NK-92 treated with Interleukin-12 subunit alpha and Interleukin-12 subunit beta, amount 100 ng/mL, for 24 hours (cell line): ENCODE measurements at places on chromosomes 3 and 15.

- no peak for DNase-seq
Measured at GRCh38 chr15:80693682-80694610, 1.2 kb upstream of the ABHD17C start.

- no peak for DNase-seq
Measured at GRCh38 chr3:21330293-21330692, 420.7 kb downstream of the ZNF385D start.

DNA sequence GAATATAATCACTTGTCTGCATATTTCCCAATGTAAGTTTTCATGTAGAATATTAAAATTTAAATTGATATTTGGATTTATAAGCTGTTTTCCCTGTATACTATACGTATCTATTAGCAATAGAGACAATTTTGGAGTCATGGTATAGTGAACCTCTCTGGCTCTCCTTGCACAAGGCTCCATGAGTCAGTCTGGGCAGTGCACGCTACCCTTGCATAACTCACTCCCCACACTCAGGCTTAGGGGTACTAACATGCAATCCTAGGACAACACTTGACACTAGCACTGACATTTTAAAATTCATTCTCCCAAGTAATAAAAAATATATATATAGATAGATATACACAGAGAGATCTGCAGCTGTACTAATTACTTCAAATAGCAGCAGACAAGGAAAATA, 39.2 kb downstream of the SLC24A1 start:
- DNase-seq: no peak

- DNase-seq: no peak
Measured at GRCh38 chr3:25257026-25257425, 171.0 kb upstream of the RARB start.

- no peak for DNase-seq
Measured at GRCh38 chr15:40343512-40343911, 2.8 kb upstream of the CCDC9B start.

- no peak for DNase-seq
Measured at GRCh38 chr3:157110761-157111278, 49.1 kb downstream of the CCNL1 start.

DNA sequence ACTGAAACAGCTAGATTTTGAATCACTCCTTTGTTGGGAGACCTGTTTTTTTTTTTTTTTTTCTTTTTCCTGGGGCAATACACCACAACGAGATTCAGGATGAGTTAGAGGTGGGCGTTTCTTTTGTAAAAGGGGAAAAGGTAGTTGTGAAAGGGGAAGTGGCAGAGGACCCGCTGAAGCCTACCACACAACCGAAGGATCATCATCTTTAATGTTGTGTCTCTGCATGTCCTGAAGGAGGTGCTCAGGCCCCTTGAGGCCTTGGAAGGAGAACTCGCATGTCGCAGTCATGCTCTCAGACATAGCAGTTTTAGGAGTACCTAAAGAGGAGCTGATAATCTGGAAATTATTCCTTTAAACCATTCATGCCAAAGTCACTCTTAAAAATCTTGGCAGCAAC, 137.9 kb upstream of the LRIG1 start:
- no peak for DNase-seq

DNA sequence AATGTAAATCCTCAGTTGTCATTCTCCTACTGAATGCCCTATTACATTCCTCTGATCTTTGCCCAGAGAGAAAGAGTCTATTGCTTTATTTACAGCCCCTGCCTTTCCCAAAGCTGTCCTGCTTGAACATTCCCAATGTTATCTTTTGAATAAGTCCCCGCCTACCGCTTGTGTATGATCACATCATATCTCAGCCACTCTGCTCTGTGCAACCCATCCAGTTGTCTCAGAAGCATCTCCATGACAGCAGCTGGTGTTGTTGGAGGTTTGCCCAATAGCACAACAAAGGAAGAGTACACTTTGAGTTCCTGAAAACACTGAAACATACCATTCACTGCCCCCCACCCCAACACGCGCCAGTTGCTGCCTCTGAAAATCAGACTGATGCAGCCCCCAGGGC, 22.0 kb upstream of the FAM3D start:
- DNase-seq: no peak

DNA sequence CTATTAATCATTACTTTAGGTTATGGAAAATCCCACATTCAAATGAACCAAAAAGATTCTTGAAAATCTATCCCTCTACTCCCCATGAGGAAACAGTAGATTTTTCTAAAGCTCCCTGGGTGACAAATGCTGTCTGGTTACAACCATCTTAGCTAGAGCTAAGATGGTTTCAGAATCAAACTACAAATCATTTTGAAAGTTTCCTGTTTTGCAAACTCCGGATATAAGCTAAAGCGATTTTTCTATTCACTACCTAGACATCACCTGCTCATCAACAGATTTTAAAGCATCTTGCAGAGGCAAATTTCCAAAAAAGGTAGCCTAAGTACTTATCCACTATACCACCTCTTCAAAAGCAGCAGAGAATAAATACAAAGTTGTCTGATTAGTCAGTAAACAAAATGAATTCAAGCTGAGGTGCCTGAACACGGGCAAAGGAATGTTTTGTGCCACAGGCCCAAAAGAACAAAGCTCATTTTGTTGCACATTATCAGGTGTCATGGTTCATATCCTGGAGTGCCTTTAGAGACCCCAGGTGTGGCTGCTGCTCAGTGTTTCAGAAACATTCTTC, 204.9 kb downstream of the TNIK start:
- no peak for DNase-seq

DNA sequence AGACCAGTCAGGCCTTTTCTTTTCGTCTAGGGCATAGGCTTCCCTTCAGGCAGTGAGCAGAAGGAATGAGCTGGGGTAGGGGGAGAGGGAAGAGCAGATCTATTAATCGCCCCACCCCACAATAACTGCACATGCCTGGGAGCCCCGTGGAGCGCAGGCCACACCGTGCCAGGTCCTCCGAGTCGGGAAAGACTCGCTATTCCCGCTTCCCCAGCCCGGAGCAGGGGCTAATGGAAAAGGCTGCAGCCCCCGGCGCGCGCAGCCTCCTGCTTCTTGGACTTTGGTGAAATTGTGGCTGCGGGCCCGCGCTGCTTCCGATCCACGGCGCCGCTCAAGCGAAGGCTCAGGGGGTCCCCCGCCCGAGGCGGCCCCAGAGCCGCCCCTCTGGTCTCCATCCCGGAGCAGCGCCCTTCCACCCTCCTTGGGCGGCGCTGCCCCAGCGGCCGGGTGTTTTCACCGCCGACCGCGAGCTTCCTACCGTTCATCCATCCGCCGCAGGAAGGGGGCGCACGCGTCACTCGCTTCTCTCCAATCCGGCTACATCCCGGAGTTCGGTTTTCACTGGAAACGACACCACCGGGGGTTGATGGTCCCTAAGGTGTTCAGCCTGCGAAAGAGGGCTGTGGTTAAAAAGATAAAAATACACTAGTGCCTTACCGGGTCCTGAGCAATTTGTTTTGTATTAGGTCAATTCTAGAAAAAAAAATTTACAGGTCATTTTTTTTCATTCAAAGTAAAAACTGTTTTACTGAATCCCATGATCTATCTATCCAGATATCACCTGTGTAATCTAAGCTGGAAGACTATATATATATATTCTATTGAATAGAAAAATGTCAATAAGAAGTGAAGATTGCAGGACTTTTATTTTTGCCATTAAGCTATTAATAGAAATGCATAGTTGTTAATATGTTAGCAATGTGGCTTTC, 4.4 kb upstream of the SYNM start:
- DNase-seq: no peak

DNA sequence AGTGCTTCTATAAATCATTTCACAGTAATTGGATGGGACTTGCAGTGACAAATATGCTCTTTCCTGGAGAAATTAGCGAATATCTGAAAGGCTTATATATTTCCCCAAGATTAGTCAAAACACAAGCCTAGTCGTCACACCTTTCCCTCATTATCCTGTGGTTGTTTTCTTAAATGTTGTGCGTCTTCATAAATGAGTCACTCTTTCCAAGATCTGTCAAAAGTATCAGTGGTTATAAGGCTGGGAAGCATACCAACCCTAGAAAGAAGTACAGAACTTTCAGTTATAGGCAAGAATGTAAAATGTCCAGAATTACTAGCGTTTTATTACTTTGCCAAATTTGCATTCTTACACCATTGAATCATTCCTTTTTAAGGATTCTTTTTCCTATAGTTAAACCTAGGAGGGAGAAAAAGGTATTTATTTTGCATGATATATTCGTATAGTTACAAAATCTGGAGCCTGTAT, 33.6 kb downstream of the TMEM212 start:
- no peak for DNase-seq

GRCh38 chr3:98986073-98986472, 84.6 kb upstream of the DCBLD2 start:
- no peak for DNase-seq

GRCh38 chr3:54661151-54661550, 266.7 kb downstream of the LRTM1 start:
- DNase-seq: no peak

- no peak for DNase-seq
Measured at GRCh38 chr3:64509206-64509605, 178.6 kb downstream of the ADAMTS9 start.

- DNase-seq: no peak
Measured at GRCh38 chr3:152120601-152121269, 148.0 kb upstream of the MBNL1 start.

DNA sequence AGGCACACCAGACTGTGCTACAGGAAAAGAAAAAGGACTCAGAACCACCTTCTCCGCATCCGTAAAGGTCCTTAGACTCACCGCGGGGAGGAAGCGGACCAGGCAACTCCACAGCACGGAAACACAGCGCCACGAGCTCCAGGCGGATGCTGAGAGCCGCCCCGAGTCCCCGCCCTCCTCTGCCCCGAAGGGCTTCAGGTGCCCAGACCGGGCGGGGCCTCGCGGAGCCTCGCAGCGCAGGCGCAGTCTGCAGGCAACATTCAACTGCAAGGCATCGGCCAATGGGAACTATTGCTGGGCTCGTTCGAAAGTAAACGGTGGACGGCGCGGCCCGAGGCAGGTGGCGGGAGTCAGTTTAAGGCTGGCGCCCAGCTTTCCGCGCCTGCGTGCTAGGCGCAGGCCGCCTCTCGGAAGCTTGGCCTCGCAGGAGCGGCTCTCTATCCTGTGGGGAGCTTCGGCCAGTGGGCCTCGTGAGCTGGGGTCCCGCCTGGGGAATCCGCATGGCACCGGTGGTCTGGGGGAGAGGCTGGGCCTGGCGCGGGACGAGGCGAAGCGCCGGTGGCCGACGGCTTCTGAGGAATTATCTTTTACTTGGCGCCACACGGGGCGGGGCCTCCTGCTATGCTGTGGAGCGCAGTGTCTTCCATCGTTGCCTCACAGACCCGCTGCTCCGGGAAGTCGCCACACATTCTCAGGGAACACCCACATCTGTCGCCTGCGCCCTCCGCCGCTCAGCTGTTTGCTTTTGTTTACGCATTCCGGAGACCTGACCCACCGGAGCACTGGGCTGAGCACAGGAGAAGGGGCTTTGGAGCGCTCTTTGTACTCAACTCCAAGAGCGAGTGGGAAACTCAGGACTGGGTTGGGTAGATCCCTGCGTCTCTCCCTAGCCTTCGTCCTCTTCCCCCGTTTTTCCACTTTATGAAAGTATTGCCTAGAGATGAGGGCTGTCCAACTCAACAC, at the start of gene TRIM59:
TRIM59 (minus strand) TSS at position 151 of the 963 bp plus-strand sequence. CDS start 10,603 bp downstream, outside the sequence.
- peak; percentile 99 for DNase-seq

GRCh38 chr15:82802497-82802896, 3.4 kb downstream of the FSD2 start:
- DNase-seq: no peak

DNA sequence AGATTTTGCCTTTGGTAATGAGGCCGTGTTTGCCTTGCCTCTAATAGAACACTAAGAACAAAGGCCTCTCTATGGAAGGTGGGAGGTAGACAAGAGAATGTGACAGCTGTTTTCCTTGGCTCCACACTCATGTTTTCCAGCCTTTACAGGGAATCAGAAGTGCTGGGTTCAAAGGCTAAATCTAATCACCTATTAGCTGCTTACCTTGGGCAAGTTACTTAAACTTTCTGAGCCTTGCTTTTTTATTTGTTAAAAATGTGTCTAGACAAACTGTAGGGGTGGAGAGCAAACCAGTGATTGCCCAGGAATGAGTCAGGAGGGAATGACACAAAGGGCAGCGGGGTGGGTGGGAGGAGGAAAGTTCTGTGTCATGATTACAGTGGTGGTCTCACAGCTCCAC, 179.0 kb downstream of the P3H2 start:
- DNase-seq: no peak

GRCh38 chr3:178003756-178004155, 532.5 kb upstream of the KCNMB2 start:
- DNase-seq: no peak

DNA sequence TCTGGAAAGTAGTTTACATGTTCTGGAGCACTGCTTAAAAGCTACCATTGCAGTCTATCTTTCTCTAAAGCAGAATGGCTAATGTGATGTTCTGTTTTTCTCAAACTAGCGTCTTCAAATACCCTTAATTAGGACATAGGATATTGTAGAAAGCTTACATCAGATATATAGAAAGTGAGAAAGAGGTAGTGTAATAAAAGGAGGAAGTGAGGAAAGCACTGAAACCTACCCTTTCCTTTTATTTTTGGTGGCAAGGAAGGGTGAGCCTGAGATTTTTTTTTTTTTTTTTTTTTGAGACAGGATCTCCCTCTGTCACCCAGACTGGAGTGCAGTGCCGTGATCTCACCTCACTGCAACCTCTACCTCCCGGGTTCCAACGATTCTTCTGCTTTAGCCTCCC, 9.4 kb downstream of the SENP2 start:
- no peak for DNase-seq

GRCh38 chr3:64417816-64418215, 192.6 kb upstream of the PRICKLE2 start:
- DNase-seq: peak; percentile 78

DNA sequence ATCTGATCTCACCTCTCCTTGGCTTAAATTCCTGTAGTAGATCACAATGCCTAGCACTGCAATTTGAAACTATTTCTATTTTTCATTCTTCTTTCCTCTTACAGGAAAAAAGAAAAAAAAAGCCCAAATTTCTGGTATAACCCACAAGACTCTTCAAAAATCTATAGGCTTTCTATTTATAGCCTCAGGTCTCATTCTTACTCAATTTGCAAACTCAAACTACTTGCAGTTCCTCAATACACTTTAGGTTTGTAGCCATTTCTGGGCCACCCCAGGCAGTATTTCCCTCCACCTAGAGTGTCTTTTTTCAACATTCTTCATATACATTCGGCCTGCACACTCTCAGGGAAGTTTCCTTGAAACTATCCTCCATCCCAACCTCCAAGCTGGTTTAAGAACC, 169.0 kb downstream of the TBC1D5 start:
- no peak for DNase-seq

- DNase-seq: no peak
Measured at GRCh38 chr3:52813810-52814209, 16.7 kb downstream of the ITIH4 start.

- no peak for DNase-seq
Measured at GRCh38 chr15:29062626-29063025, 176.9 kb downstream of the APBA2 start.

- DNase-seq: no peak
Measured at GRCh38 chr3:114218006-114218405, 19.4 kb downstream of the ZNF80 start.

DNA sequence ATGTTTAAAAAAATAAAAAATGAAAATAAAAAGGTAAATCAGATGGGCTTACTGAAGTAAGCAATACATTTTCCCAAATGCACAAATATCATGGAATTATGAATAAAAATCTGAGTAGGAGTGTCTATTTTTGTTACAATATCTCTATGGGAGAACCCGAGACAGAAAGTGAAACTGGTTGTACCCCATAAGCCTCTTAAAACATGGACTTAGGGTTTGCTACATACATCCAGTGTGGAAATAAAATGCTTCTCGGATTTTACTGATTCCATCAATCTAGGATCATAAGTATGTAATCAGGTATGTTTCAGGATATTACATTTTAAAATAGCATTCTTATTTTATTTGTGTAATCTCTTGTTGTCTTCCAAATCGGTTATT, 177.8 kb upstream of the CDIN1 start:
- no peak for DNase-seq

- DNase-seq: no peak
Measured at GRCh38 chr3:154904328-154904727, 175.8 kb upstream of the MME start.
